ENCODE measurements at places on chromosomes 11 and 22.

DNA sequence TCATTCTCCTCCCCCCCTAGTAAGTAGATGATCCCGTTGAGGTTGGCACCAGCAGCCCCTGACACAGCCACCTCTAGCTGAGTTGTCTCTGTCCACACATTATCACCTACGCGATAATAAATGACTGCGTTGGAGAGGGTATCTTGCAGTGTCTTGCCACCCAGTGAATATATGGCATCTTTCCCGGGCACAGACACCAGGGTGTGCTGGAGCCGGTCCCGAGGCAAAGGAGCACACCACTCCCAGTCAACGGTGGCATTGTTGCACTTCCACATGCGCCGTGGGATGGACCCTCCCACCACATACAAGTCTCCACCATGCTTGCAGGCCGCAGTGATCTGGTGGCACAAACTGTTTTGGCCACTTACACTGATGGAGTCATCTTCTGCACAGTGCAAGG is 5.4 kb downstream of the KBTBD4 start:
- DNase-seq = no peak

- no peak for DNase-seq
Observed at GRCh38 chr11:112967082-112967481, 5.9 kb downstream of the NCAM1 start.

DNA sequence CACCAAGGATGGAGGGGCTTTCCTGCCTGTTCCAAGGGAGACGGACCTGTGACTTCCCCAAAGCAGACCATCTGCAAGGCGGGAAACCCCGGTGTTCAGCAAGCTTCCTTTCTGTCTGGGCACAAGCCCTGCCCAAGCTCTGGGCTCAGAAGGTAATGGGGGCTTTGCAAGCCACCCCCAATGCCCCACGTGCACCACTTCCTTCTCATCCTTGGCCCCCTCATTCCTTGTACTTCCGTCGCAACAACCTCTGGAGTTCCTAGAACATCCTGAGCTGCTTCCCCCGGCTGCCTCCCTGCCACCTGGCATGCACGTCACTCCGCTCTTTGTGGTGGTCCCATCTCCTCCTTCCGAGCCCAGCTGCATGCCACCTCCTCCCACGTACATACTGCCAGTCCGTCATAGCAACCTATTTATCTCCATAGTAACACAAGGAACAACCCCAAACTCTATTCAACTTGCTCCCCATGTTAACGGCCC is 3.9 kb downstream of the MYEOV start:
- DNase-seq = peak; percentile 33

DNA sequence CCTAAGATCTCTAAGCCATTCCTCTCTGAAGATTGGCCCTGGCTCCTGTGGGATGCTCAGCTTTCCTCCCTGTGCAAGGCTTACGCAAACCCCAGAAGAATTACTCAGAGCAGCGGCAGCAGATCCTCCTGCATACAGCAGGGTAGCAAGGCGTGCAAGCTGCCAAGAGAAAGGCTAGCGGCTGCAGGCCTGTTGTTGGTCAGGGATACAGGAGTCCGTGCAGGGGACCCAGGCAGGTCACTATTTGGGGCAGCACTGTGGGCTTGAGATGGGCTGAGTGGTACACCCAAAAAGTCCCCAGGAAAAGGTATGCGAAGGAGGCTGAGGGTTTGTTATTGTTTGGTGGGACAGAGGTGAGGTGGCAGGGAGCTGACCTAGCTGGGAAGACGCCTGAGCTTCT is 1.5 kb downstream of the GLB1L2 start:
- DNase-seq = no peak

GRCh38 chr22:25827415-25827814 is 85.4 kb downstream of the MYO18B start:
- DNase-seq = peak; percentile 93

DNA sequence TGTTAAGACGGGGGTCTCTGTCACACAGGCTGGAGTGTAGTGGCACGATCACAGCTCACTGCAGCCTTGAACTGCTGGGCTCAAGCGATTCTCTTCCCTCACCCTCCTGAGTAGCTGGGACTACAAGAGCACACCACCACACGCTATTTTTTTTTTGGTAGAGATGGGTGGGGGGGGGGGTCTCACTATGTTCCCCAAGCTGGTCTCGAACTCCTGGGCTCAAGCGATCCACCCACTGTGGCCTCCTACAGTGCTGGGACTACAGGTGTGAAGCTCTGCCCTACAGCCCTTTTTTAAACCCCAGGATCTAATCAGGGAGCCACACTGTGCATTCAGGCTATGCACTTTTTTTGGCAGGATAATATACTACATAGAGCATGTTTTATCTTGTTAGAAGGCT is 1.4 kb upstream of the DHCR7 start:
- no peak for DNase-seq

DNA sequence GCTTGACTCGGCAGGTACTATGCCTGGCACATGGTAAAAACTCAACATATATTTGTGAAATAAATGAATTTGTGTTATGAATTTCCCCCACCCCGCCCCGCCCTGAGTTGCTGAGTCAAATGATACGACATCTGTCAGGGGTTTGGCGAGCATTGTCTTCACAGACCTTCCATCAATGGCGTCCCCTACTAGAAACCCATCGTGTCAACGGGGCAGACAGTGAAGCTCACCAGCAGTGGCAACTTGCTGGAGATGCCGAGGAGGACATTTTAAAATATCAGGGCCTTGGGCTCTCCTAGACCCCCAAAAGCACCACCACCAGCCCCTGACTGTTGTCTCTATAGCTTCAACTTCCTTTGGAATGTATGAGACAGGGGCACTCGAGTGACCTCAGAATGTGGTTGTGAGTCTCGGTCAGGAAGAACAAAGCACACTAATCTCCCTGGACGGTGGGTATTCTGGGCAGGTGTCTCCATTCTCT is 761 bp upstream of the NXF1 start:
- DNase-seq = peak; percentile 20

DNA sequence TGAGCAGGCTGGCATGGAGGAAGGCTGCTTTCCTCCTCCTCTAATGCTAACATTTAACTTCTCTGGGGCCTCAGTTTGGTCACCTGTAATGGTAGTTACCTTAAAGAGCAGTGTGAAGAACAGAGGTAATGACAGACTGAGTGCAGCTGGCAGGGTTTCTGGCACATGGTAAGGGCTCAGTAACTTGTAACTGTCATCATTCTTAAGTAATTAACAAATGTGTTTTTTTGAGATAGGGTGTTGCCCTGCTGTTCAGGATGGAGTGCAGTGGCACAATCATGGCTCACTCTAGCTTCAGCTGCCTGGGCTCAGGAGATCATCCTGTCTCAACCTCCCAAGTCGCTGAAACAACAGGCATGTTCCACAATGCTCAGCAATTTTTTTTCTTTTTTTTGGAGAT is 242.0 kb upstream of the SYN3 start:
- DNase-seq = no peak

DNA sequence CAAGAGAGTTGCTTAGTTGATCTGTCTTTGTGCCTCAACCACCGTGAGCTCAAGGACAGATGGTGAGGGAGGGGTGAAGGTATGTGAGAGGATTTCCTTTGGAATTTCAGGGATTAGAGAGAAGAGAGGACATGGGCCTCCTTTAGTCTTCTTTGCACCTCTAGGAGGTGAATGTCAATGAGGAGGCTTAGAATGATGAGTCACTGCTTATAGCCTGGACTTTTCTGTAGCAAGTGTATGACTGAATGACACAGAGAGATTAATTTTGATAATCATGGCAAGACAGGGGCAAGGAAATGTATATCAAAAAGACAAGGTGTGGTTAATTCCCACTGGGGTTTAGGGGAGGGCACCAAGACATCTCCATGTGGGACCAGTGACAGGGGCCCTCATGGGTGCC is 947.3 kb upstream of the TENM4 start:
- DNase-seq = no peak

Measured in brain (organoid and tissue), 16 donors.